ENCODE measurements at places on chromosomes 12 and 14.
A peak's percentile ranks its signal among the peaks of the same experiment; 100 is the strongest.

DNA sequence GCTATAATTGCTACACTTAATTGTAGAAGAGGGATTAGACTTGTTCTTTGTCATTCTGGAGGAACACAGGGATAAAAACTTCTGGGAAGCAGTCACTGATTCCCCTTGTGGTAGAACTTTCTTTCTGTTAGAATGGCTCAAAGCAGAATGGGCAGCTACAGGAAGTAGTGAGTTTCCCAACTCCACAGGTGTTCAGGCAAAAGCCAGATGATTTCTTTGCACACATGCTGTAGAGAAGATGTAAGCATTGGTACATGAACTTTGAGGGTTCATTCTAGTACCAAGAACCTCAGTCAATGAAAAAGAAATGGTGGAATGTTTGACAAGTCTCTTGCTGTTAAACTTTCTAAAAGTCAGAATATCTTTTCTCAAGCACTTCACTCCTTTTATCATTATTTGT lies 4.3 kb downstream of the NDUFA9 start:
- no peak for DNase-seq

DNA sequence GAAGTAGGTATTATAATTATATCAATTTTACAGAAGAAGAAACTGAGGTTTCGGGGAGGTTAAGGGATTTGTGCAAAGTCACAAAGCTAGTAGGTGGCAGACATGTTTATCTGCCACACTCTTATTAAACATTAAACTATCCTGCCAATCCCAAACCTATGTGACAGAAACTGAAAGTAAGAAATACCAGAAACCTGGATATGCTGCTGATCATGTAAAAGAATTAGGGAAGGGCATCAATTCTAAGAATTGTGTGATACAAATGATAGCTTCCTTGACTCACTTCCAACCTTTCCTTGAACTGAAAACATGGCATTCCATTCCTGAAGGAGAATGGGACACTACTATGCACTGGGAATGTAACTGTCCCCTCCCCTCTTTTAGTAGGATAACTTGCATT lies 16.9 kb downstream of the TAOK3 start:
- no peak for DNase-seq

GRCh38 chr14:36320897-36321381 lies 502 bp upstream of the MBIP start:
- no peak for DNase-seq

GRCh38 chr12:75087654-75088053 lies 122.0 kb downstream of the KCNC2 start:
- no peak for DNase-seq

DNA sequence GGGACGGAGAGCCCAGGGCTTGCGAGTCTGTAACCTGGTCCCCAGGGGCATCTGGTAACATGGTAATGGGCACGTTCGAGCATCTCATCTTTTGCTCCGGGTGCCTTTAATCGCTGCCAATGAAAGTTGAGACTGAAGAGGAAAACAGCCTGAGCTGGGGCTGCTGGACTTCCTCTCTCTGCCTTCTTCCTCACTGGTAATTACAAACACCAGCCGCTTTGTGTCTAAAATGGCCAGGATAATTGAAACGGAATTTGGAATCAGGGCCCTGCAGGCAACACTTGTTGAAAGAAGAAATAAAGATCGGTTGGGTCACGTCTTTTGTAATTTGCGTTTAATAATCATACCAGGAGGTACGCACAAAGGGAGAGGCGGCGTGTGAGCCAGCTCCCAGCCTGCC lies 51.5 kb upstream of the GPATCH2L start:
- DNase-seq = no peak

DNA sequence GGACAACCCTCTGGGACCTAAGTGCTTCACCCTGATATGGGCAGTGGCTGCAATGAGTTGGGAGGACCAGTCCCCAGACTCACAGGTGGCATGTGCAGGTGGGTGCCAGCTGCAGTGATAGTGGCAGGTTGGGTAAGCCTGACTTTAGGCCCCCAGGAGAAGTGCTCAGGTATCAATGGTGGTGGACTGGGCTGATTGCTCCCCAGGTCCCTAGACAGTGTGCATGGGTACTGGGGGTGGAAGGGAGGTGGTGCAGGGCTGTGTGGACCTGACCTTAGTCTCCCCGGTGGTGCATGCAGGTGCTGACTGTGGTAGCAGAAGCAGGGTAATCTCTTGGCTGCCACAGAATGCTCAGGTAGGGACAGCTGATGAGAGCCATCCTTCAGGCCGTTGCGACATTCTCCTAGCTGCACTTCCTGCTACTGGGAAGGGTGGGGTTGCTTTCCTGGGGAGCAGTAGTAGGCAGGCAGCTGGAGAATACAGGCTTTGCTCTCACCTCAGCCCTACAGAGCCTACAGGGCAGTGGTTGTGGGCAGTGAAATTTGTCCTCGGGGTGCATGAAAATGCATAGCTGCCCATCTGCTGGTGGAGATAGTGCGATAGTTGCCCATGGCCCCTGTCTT lies 33.3 kb upstream of the CCND2 start:
- no peak for DNase-seq

- peak; percentile 54 for DNase-seq
Measured at GRCh38 chr12:6613776-6614512, 6.8 kb upstream of the CHD4 start.

- no peak for DNase-seq
Measured at GRCh38 chr12:50085615-50086072, 502 bp downstream of the SMARCD1 start.

- no peak for DNase-seq
Measured at GRCh38 chr12:107396991-107397390, 288.6 kb upstream of the PWP1 start.

GRCh38 chr12:88628856-88629509 lies 48.7 kb upstream of the KITLG start:
- no peak for DNase-seq

DNA sequence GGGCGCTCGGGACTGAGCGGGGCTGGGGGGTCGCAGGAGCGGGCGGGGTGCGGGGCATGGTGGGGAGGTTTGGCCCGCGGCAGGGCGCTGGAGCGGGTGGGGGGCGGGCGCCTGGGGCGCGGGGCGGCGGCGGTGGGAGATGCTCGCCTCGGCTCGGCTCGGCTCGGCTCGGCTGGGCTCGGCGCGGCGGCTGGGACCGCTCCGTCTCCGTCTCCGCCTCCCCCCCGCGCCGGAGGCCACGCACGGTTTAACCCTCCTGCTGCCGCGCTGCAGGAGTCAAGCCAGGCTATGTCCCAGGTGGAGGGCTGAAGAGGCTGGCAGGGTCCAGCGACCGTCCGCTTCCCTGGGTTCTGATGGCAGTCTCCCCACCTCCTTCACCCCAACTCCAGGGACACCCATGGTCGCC lies at the start of gene PIANP:
Gene PIANP, minus strand, starts transcription at position 170 of the 406 bp plus-strand sequence. CDS start 2,754 bp downstream, outside the sequence.
- peak; percentile 58 for DNase-seq

DNA sequence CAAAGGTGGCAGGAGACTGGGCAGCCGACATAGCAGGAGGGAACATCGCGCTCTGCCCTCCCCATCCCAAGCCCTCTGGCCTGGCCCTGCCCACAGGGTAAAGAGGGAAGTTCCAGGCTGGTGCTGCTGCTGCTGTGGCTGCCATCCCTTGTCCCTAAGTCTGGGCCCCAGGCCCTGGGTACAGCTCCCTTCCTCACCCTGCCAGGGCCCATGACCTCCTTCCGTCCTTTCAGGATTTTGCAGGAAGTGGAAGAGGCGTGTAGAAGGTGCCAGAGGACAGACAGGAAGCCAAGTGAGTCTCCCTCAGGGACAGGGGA lies 14.7 kb upstream of the NCOR2 start:
- DNase-seq = no peak

- no peak for DNase-seq
Measured at GRCh38 chr12:118302053-118302452, 70.7 kb downstream of the TAOK3 start.

DNA sequence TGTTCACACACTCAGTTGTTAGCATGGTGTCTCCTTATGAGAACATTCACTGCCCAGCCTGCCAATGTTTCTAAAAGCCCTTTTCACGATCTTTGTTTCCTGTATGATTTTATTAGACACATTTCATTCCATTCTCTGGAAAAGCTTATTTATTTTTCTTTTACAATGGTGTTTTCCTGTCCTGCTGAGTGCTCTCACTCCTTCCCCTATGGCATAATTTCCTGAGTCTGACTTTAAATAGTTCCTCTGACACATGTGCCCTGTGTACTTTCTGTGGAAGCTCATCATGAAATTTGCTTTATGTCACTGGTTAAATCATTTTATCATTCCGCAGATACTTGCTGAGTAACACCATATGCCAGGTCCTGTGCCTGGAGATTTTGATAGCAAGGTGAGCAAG lies 612.0 kb downstream of the FLRT2 start:
- no peak for DNase-seq

GRCh38 chr12:25074113-25074512 lies 120.8 kb downstream of the DNAI7 start:
- no peak for DNase-seq

GRCh38 chr12:41034686-41035085 lies 153.4 kb upstream of the PDZRN4 start:
- no peak for DNase-seq

- DNase-seq = no peak
Measured at GRCh38 chr14:54481695-54482094, 7.1 kb downstream of the GMFB start.
